ENCODE measurements at places on chromosomes 6 and 20.
A peak's percentile ranks its signal among the peaks of the same experiment; 100 is the strongest.

- no peak for DNase-seq
Observed at GRCh38 chr20:41178904-41179432, 41.6 kb downstream of the PLCG1 start.

GRCh38 chr20:46945465-46945864 is 50.8 kb downstream of the EYA2 start:
- no peak for DNase-seq

- DNase-seq: no peak
Observed at GRCh38 chr6:40743690-40744446, 156.7 kb upstream of the LRFN2 start.

GRCh38 chr6:52497652-52498408 is 77.7 kb downstream of the EFHC1 start:
- DNase-seq: no peak

GRCh38 chr20:32353848-32354496 is 4.2 kb upstream of the ASXL1 start:
- DNase-seq: no peak

DNA sequence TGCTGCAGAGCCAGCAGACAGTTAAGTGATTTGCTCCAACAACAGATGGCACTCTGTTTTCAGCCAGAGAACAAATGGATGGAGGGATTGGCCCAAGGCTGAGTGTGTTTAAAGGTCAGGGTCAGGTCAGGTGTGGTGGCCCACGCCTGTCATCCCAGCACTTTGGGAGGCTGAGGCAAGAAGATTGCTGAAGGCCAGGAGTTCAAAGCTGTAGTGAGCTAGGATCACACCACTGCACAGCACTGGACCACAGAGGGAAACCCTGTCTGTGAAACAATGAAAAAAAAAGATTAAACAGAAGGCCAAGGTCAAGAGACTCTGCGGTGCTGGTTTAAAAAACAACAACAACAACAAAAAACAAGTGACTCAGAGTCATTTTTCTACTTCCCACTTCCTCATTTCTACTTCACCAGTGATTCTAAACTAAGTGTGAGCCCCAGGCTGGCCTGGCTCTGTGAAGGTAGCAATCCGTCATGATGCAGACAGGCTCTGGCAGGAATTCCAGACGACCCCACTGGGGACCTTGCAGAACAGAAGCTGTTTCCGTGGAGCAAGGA is 42.5 kb upstream of the ARMC2 start:
- no peak for DNase-seq

- peak; percentile 30 for DNase-seq
Observed at GRCh38 chr20:43096931-43097260, 92.8 kb downstream of the PTPRT start.

DNA sequence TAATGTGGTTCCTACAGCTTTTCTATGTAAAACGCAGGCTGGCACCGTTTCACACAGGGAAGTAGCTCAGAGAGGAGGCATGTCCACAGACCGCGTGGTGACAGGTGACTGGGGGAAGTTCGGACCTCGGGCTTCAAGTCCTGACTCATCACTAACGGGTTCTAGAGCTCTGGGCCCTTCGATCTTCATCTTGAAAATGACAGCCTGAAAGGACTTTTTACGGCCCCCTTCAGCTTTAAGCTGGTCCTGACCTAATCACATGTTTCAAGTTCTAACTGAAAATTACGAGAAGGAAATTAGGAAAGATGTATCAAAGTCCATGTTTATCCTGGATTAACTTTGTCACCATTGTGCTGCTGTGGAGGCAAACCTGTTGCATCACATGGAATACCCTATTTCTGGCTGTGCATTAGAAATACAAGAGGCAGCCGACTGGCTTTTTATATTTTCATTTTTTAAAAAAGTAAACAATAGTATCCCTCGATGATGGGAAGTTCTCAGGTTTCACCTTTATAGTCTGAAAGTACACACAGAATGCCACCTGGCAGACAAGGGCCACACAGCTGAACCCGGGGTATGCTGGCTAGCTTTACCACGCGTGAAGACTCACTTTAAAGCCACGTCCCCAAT is 2.0 kb downstream of the MAN1A1 start:
- DNase-seq: no peak

- DNase-seq: no peak
Observed at GRCh38 chr20:23601715-23602114, 4.0 kb downstream of the CST9 start.

DNA sequence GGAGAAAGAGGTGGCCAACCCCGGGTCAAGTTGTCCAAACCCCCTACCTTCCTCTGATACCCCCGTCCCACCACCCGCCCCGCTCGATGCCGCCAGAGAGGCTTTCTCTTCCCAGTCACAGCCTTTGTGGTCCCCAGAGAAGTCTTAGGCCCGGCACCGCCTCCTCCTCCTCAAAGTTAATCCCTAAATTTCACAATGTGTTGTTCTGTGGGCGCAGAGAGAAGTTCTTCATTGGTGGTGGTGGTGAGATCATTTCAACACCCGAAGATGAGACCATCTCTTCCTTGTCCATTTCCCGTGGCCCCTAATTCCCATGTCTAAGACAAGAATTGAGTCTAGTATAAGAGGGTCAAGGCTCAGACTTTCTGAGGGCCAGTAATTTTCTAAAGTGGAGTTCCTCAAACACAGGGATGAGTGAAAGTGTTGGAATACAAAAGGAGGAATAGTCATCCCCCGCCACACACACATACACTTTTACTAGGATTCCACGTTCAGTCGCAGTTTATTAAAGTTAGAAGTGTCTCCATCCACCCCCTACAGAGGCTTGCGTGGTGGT is 10.4 kb downstream of the TRIM31 start:
- no peak for DNase-seq

DNA sequence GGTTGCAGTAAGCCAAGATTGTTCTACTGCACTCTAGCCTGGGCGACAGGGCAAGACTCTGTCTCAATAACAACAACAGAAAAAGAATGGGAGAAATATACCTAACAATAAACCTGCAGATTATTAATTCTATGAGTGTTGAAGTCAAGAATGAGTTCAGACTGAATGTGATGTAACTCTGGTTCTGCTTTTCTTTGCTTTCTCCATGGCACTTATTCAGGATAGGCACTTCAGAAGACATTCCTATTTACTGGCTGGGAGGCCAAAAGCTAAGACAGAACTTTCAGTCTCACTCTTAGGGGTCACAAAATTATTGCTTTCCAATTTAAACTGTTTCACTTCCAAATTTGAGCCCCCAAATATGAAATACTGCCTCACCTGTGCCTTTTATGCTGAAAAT is 15.7 kb upstream of the PRIM2 start:
- no peak for DNase-seq
